ENCODE measurements at places on chromosomes 3 and 15.

DNA sequence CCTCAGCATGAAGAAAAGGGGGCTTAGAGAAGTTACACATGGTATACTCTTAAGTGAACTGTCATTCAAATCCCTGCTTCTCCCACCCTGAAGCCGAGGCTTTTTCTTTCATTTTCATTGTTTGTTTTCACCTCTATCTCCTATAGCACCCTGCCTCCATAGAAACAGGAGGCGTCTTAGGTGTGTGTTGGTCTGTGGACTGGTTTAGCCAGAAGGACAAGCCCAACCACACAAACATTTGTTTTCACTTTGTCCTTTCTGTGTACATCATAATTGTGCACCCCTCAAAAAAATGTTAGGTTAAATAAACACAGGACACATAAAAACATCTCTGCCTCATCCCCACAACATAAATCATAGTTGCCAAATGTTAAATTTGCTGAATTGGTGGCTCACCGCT is 73.3 kb upstream of the UBE2E2 start:
- no peak for DNase-seq

DNA sequence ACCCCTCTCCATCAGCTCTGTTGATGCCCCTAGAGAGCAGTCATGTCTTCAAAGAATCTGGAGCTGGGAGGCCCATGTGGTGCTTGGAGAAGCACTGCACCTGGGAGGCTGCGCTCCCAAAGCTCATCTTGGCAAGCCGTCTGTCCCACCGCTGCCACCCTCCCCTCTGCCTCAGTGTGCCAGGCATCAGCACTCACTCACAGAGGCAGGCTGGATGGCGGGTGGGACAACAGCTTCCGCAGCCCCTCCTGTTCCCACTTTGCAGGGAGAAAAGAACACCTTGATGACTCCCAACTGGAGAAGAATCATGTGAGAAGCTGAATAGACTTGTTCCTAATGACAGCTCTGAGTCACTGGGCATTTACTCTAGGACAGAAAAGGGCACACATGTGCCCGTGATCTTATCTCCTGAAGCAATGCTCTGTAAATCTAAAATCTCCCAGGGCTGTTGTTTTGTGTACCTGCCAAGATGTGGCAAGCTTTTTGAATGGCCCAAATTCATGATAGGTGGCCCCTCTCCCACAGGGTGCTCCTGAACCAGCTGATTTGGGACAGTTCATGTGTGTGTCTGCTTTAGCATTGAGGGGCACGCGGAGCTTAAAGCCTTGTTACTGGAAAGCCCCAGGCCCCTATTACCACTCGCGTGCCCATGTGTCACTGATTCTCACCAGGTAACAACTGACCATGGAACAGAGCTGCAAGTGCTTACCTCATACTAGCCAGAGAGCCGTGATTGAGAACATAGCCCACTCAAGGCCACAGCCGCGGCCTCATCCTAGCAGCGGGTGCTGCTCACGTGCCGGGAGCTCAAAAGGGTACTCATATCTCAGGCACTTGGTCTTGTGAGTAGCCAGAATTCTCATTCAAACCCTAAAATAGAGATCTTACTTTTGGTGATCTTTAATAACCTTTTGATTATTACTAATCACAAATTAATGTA is 104.4 kb downstream of the DNAJB8 start:
- no peak for DNase-seq

- DNase-seq: no peak
Observed at GRCh38 chr3:121748680-121749275, 763 bp downstream of the GOLGB1 start.

GRCh38 chr15:63083541-63083940 is 38.1 kb upstream of the LACTB start:
- DNase-seq: no peak

- DNase-seq: no peak
Observed at GRCh38 chr3:110677506-110677905, 394.1 kb upstream of the NECTIN3 start.

- DNase-seq: no peak
Observed at GRCh38 chr3:51675201-51675611, 4.2 kb downstream of the TEX264 start.

DNA sequence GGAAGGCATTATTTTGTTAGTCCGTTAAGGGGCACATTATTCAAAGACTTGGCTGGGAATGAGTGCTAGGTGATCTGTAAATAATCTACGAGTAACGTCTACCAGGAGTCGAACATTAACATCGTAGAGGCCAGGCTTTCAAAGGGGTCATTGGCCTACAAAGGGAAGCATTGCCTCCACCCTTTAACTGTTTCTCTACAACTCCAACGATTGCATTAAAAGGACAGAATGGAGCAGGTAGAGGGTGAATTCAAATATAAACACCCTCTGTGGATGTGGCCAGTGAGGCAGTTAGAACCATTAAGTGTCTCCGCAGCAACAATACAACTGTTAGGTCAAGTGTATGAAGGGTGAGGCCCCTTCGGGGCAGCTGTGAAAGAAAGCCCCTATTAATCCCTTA is 126.0 kb upstream of the LMOD3 start:
- DNase-seq: no peak

- DNase-seq: no peak
Observed at GRCh38 chr3:56193519-56193918, 274.7 kb downstream of the ERC2 start.

GRCh38 chr3:57298041-57298440 is 5.6 kb upstream of the ASB14 start:
- no peak for DNase-seq

GRCh38 chr15:71511796-71512681 is 298.3 kb upstream of the NR2E3 start:
- no peak for DNase-seq

- no peak for DNase-seq
Observed at GRCh38 chr15:66957431-66957720, 108.0 kb upstream of the SMAD3 start.

GRCh38 chr15:74869726-74870407 is 3.3 kb downstream of the SCAMP2 start:
- DNase-seq: peak; percentile 42

GRCh38 chr3:101133652-101134051 is 140.4 kb upstream of the ABI3BP start:
- no peak for DNase-seq

- DNase-seq: no peak
Observed at GRCh38 chr15:98425173-98425572, 223.2 kb upstream of the IGF1R start.

GRCh38 chr3:37762698-37763097 is 99.0 kb upstream of the CTDSPL start:
- no peak for DNase-seq

DNA sequence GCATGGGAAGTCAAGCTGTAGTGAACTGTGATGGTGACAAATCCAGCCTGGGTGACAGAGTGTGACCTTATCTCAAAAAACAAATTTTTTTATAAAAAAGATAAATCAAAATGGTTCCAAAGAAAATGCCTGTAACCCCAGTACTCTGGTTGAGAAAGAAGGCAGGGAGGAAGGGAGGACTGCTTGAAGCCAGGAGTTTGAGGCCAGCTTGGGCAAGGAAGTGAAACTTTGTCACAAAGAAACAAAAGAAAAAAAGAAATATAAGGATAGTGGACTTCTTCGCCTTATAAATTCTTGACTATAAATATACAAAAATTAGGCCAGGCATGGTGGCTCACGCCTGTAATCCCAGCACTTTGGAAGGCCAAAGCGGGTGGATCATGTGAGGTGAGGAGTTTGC is 34.1 kb downstream of the SMARCC1 start:
- no peak for DNase-seq

- DNase-seq: peak; percentile 62
Observed at GRCh38 chr3:13866041-13866965, 13.6 kb downstream of the WNT7A start.

- DNase-seq: no peak
Observed at GRCh38 chr3:124498891-124499290, 231.4 kb upstream of the UMPS start.

- no peak for DNase-seq
Observed at GRCh38 chr3:31027191-31027761, 132.8 kb upstream of the GADL1 start.

DNA sequence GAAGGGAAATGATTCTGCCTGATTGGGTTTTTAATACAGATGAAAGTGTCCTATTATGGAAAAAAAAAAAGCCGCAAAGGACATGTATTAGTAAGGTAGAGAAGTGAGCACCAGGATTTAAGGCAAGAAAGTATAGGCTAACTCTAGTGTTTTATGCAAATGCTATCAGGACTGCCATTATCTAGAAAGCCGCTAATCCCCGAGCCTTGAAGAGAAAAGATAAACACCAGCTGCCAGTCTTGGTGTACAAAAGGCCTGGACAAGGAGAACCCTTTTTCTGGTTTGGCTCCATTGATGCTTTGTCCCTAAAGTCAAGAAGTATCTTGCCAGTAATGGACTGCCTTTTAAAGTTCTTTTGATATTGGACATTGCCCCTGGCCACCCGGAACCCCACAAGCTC is 8.6 kb upstream of the TRIM59 start:
- DNase-seq: no peak

- no peak for DNase-seq
Observed at GRCh38 chr3:72034986-72035385, 250.0 kb upstream of the PROK2 start.

GRCh38 chr15:93467337-93467736 is 378.3 kb upstream of the RGMA start:
- no peak for DNase-seq

DNA sequence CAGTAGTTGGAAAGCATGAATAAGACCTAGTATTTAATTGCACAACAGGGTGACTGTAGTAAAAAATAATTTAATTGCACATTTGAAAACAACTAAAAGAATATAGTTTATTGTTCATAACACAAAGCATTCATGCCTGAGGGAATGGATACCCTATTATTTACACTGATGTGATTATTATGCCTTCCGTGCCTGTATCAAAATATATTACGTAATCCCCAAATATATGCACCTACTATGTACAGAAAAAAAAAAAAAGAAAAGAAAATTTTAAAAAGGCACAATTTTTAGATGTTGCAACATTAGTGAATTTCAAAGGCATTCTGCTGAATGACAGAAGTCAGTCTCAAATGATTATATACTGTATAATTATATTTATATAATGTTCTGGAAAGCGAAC is 647.2 kb upstream of the BCHE start:
- DNase-seq: no peak

GRCh38 chr3:47961815-47962606 is 54.2 kb downstream of the MAP4 start:
- peak; percentile 38 for DNase-seq

GRCh38 chr3:125051715-125052581 is 3.8 kb downstream of the HEG1 start:
- DNase-seq: peak; percentile 79

DNA sequence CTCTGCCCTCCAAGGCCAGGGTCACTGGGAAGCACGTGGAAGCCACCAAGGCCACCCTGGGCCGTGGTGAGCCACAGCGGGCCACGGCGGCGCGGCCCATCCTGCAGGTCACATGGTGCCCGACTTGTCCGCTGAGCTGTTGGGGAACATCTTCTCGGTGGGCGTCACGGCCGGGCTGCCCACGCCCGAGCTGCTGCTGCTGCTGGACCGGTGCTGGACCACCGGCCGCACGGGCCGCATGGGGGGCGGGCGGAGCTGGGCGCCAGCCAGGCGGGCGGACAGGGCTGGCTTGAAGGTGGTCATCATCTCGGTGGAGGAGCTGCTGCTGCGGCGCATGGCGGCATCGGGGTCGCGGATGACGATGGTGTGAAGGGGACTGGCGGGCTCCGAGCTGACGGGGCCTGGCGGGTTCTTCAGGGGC is 22.1 kb upstream of the RAD18 start:
- DNase-seq: no peak

DNA sequence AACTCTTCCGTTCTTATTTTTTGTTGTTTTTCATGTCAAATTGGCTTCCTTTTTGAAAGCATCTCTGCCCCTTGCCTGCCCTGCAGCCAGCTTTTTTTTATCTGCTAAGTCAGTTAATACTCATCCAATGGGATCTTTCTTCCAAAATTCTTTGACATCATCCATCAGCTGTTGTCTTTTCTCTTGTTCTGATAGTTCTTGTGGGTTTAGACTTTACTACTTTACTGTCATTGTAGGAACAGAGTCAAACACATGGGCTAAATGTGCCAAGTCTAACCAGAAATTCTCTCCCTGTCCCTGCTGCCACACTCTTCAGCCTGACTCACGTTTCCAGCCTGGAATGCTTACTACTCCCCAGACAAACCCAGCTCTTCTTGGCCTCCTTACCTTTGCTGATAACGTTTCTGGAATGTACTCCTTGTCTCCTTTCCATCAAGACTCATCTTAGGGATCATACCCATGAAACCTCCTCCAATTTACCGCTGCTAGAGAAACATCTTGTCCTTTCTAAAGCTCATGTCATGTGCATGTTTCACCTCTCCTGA is 10.7 kb upstream of the VPS8 start:
- DNase-seq: no peak

- no peak for DNase-seq
Observed at GRCh38 chr15:33069161-33069560, 125.4 kb downstream of the FMN1 start.

- no peak for DNase-seq
Observed at GRCh38 chr15:36972704-36973103, 127.6 kb downstream of the MEIS2 start.

GRCh38 chr3:11510001-11510340 is 133.7 kb downstream of the VGLL4 start:
- no peak for DNase-seq

DNA sequence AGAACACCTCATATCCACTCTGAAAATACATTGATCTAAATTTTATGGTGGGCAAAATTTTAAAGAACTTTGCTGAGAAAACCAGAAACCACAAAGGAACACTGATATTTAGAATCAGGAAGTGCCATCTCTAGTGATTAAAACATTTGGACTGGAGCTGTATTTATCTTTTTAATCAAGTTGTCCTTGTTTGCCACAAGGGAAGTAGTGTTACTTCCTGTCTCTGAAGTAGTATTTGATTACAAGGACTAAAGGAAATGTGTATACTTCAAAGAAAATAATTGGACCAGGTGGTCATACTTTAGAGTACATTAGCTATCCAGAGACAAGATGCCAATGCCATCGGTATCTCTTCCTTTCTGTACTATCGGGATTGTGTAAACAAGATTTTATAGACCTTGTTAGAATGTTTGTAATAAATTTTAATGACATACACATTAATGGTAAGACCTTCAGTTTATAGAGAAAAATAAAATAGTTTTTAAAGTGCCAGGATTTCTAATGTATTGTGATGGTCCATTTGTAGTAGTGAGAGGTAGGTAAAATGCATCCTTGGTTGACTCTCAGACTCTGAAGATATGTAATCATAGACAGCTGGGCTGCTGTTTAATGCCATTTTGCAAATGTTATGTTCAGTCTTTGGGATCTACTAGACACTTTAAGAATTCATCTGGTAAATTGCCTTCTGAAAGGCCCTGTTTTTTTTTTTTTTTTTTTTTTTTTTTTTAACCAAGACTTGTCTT is 131.9 kb downstream of the B3GALNT1 start:
- no peak for DNase-seq

GRCh38 chr3:123279121-123279520 is 77.4 kb downstream of the SEC22A start:
- no peak for DNase-seq

DNA sequence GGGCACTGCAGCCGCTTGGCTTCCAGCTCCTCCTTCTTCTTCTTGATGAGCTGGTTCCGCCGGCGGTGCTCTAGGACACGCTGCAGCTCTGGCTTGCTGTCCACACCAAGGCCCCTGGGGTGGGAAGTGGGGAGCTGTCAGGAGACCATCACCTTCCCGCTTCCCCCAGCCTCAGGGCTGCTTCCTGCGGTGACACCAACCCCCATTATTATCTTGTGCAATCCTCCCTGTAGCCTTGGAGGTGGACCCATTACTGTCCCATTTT is 10.0 kb downstream of the FAM107A start:
- DNase-seq: no peak
